ENCODE measurements at places on chromosomes 2 and 18.

- DNase-seq = no peak
These were observed 51.2 kb upstream of the ROCK1 start for GRCh38 chr18:21162786-21163185.

DNA sequence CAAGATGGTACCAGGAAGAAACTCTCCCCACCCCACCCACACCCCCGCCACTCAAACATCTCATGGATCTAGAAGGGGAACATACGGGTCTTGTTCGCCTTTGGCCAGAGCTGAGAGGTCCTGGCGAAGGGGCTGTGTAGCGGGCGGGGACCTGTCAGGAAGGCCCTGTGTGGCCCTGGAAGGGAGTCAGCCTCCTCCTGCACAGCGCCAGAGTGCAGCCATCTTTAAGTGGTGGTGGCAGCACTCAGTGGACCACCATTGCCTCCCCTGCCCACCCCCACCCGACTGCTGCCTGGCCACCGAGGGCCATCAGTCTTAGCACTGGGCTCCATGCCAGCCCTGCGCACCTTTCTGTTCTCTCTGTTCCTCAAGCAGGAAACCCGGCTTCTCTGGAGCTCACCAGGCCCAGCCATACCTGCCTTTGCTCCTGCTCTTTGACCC lies 11.6 kb upstream of the FAHD2A start:
- no peak for DNase-seq

- no peak for DNase-seq
These were observed 24.8 kb upstream of the STARD7 start for GRCh38 chr2:96233436-96233835.

- DNase-seq = no peak
These were observed 5.6 kb downstream of the METTL5 start for GRCh38 chr2:169819106-169819505.

- no peak for DNase-seq
These were observed 36.7 kb upstream of the AGPS start for GRCh38 chr2:177355874-177356273.

DNA sequence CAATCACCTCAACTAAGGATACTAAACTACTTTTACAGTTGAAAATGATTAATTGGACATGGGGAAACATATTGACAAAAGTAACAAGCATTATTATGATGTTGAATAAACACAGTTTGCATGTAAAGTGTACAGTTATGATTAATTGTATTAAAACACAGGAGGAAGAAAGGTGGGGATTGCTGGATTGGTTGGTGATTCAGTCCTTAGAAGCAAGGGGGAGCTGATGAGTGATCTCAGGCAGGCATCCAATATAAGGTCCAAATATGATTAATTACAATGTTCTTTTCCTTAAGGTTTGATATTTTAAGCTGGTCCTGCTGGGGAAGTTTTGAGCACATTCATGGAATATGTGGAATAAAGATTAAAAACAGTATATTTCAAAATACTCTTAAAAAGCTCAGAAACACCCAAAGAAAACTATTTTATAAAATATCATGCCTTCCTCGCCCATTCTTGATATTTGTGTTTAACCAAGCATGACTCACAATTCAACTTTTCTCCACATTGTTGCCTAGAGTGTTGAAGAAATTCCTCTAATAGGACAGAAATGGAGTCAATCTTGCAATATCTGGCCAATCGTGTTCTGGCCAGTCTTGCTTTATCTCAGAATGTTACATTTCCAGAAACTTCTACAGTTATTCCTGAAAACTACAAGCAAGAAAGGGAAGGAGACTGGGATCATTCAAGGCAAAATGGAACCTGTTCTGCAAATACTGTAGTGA lies 268.2 kb downstream of the RPIA start:
- DNase-seq = no peak

DNA sequence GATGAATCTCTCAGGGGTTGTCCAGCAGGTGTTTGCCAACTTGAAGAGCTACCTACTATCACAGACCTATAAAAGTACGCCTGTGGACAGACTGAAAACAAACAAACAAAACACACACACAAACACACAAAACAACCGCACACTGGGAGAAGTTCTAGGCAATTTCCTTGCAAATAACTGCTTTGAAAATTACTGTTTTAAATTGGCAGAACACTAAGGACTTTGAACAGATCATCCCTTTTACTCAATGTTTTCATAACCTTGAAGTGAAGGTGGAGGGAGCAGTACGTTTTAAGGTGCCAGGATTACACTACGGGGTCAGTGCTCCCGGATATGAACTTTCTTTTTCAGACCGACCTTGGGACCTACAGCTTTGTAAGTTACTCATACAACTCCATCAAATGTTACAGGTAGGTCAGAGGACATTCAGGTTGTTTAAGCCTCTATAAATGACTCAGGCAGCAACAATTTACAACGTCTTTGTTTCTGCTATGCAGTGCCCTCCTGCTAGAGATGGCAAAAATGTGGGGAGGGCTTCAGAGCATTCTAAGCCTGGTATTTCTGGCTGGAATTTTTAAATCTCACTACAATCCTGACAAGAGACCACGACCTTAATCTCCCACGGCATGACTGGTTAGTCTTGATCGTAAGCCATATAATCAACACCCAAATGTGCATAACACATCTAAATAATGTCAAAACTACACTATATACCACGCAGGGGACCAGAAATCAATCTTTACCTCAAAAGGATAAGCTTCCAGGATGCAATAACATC lies 1.4 kb upstream of the SLC20A1 start:
- no peak for DNase-seq

DNA sequence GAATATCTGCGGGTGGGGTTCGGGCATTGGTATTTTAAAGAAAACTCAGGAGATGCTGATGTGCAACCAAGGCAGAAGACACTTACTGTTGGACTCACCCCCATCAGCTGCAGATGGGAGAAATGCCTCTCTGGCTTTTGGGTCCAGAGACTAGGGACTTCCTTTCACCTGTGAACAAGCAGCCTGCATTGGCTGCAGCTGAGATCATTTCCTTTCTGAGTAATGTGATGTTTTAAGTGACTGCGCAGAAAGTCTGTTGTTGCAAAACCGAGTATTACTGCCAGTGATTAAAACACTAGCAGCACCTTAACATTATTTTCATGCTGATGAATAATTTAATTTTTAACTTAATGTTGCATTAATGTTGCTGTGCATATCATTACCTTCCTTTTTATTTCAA lies 143.0 kb downstream of the TSN start:
- no peak for DNase-seq

DNA sequence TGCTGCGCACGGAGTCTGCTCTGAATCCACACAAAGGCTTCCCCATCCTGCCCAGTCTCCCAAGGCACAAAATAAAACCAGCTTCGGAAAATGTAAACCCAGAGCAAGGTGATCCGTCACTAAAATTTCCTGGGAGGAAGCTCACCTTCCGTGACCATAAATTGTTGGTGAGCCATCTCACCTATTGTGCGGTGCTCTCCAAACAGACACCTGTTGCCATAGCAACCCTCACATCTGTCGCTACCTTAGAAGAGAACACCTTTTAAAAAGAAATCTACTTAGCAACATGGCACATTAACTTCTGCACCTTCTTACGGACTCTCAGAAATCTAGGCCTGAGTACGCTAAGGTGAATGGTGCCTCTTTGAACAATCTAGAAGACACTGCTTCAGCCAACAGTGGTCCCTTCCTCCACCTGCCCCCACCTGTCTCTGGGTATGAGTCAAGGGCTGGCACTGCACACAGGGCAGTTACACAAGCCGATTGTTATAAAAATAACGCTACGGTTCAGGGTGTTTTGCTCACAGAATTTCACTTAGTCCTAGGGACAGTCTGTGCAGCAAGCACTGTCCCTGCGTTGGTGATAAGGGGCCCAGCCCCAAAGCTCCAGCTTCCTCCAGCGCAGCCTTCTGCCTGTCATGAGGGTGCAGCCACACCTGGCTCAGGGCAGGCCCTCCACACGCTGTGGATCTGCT lies 114.9 kb upstream of the ID2 start:
- DNase-seq = no peak

DNA sequence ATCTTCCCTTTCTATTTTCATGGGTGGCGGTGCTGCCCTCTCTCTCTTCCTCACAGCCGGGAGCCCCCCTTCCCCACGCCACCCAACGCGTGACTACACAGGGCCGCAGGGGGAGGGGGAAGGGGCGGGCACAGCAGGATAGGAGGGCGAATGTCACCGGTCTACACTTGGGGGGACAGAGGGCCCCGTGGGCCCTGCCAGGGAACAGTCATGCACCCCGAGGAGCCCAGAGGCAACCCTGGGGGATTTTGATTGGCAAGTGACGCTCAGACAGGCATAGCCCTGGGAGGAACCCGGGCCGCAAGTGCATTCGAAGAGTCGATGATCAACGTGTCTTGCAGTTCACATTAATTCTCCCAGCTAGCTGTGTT lies 91.1 kb upstream of the ANKRD30BL start:
- DNase-seq = no peak

DNA sequence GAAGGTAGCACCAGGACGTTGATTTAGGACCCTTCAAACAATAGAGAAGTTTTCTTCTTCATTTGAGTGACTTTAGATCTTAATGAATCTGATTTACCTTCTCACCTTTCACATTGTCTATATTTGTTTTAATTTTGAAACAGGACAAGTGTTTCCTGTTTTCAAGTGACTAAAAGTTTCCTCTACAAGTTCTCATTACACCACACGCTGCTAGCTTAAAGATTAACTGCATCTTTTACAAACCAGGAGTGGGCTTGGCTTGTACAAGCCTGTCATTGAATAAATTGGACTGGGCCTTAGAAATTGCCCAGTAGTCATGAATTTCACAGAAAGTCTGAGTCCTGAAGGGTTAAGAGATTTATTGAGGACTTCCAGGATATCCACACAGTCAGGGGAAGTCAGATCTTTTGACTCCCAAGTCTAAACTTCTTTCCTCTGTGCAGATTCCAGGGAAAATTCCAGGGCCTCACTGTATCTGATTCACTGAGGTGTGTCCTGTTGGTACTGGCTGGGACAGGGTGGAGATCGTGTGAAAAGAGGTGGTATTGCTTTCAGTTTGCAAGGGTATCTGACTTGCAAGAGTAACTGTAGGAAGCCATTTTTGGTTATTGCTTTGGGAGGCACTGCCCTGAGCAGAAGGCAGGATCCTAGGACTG lies 3.4 kb downstream of the SGPP2 start:
- no peak for DNase-seq

DNA sequence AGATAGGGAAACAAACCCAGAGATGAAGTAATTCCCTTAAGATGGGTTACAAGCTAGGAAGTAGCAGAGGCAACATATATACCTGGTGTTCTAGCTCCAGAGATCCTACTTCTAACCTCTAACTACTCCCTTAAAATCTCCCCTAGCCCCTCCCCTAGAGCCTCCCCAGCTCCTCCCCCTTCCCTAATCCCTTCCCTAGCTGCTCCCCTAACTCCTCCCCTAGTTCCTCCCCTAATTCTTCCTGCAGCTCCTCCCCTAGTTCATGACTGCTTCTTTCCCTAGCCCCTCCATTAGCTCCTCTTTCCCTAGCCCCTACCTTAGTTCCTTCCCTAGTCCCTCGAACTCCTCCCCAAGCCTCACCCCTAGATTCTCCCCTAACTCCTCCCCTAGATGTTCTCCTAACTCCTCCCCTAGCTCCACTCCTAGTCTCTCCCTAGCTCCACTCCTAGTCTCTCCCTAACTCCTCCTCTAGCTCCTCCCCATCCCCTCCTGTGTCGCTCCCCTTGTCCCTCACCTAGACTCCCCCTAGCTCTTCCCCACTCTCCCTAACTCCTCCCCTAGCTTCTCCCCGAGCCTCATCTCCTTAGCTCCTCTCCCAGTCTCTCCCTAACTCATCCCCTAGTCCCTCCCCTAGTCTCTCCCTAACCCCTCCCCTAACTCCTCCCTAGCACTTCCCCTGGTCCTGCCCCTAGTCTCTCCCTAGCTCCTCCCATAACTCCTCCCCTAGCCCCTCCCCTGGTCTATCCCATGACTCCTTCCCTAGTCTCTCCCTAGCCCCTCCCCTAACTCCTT lies 108.9 kb downstream of the CD226 start:
- no peak for DNase-seq

GRCh38 chr2:197306696-197307040 lies 3.9 kb downstream of the ANKRD44 start:
- DNase-seq = no peak

- no peak for DNase-seq
These were observed 665.6 kb upstream of the KLHL29 start for GRCh38 chr2:22719396-22719795.

- DNase-seq = no peak
These were observed 124.3 kb downstream of the DHRS9 start for GRCh38 chr2:169193618-169194017.

- DNase-seq = no peak
These were observed 31.3 kb upstream of the C1D start for GRCh38 chr2:68094111-68094510.

- DNase-seq = no peak
These were observed 12.1 kb downstream of the PTMA start for GRCh38 chr2:231720292-231720986.

DNA sequence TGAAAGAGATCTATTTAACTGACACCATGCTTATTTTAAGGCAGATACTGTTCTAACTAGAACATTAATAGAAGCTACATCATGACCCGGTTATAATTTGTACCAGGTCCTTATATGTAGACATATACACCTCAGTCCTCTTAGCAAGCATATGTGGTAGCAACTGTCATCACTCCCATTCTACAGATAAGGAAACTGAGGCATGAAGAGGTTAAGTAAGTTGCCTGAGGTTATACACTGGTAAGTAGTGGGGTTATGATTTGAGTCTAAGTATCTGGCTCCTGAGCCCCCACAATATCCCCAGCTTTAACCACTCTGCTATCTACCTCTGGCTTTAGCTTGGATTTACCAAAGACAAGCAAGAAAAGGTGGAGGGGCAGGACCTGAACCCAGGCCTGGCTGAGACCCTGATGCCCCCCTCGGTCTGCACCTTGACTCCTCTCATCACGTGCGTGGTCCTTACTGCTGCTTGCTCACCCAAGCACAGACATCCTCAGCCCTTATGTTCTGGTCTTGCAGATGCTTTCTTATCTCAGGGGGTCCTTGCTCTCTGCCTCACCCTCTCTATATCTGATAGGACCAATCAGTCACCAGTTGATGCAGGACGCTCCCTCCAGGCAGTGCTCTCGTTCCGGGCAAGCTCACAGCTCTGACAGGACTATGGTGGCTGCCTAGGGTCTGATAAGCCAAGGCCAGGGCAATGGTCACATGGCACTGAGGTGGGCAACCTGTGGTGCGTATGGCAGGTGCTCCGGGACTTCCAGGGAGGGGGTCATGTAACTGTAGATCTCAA lies 4.0 kb downstream of the DYSF start:
- no peak for DNase-seq

- DNase-seq = no peak
These were observed 88.6 kb upstream of the RPE start for GRCh38 chr2:209913786-209914345.

- no peak for DNase-seq
These were observed 131.4 kb upstream of the SLC1A4 start for GRCh38 chr2:64857581-64858471.

DNA sequence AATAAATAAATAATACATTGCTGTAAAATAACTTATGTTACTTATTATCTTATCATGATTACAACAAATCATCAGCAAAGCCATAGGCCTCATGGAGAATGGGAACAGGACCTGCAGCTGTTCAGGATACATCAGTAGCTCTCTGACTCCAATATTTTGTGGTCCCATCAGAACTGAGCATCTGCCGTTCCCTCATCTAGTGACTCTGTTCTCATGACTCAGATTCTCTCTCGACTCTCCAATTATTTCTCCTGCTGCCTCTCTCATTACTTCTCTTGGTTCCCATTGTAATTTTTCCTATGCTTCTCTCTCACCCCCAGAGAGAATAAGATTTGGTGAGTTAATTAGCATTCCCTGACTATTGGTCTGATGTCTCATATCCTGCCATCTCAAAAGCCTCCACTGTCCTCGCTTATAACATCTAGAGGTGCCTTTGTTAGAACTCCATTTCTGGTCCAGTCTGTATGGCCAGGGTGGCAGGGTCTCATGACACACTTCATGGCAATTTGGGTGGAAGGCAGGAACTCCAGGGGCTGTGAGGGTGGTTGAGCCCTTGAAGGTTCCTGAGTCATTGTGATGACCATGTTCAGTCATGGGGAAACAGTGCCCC lies 78.0 kb upstream of the TANC1 start:
- DNase-seq = no peak
